GM23338 (cell line): ENCODE measurements at places on chromosomes 3 and 15. TPM values are rescaled to one million over a fixed set of nuclear protein-coding genes. Genes with fewer than 3 reads are reported as not detected.

DNA sequence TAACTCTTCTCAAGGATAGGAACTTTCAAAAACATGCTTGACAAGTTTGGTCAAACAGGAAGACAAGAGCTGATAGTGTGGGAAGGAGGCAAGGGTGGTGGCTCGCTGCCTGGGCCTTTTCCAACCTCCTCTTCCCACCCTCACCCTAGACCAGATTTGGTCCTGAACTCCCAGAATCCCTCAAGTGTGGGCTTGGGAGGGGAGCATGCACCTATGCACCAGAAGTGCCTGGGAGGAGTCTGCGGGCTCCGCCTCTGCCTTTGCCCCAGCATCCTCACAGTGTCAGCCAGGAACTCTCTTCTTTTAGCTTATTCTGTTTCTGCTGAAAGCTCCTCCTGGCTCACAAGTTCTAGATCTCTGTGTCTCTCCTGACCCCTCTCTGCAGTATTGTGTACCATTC, 126.2 kb upstream of the MRPS22 start:
- no peaks in the 10 kb centered on the region for H3K36me3 ChIP-seq
- no peak overlapping the region for H3K4me3 ChIP-seq
- no peak for DNase-seq
- H3K4me1 ChIP-seq, result no peaks in the 10 kb centered on the region
- H3K27ac ChIP-seq, result no peak overlapping the region
- H3K27me3 ChIP-seq, result no peaks in the 10 kb centered on the region

HIGD2B gene
- not detected in 2 replicates for total RNA-seq

DNA sequence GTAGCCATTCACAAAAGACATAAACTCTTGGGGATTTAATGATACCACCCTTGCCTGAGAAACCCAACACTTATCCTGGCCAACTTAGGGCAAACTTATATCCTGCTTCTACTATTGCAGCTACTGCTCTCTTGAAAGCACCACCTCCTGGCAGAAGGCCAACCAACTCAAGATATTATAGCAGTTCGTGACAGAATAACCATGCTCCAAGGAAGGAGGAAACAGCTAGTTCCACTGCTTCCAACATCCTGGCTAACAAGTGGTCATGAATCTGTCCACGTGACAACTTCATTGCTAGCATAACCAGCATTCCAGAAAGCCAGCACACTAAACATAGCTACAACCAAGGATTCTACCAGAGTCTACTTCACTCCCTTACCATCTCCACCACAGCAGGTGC, 1037.5 kb downstream of the TBL1XR1 start:
- peaks cover 5% of the 10 kb centered on the region; the same call in 1 of the 2 replicates for H3K36me3 ChIP-seq
- H3K4me3 ChIP-seq, result no peak overlapping the region
- no peak overlapping the region for H3K27ac ChIP-seq

DAZL gene
- 5.3 and 5.9 TPM in 2 replicates for total RNA-seq

NOX5 gene
- 0.03 TPM in 1 of 2 replicates, not detected in the other for total RNA-seq

- H3K27me3 ChIP-seq, result peaks cover 23% of the 10 kb centered on the region; the same call in 1 of the 2 replicates
- H3K4me1 ChIP-seq, result peaks cover 3% of the 10 kb centered on the region; the same call in 1 of the 2 replicates
- no peaks in the 10 kb centered on the region for H3K36me3 ChIP-seq
- H3K4me3 ChIP-seq, result no peak overlapping the region
Observed at GRCh38 chr15:89462198-89462912, 34.0 kb downstream of the RHCG start.

- H3K27ac ChIP-seq, result no peak overlapping the region
- H3K27me3 ChIP-seq, result no peaks in the 10 kb centered on the region
- DNase-seq, result no peak
- H3K4me3 ChIP-seq, result no peak overlapping the region
- H3K36me3 ChIP-seq, result no peaks in the 10 kb centered on the region
Observed at GRCh38 chr3:183586477-183586876, 31.0 kb upstream of the KLHL6 start.

DNA sequence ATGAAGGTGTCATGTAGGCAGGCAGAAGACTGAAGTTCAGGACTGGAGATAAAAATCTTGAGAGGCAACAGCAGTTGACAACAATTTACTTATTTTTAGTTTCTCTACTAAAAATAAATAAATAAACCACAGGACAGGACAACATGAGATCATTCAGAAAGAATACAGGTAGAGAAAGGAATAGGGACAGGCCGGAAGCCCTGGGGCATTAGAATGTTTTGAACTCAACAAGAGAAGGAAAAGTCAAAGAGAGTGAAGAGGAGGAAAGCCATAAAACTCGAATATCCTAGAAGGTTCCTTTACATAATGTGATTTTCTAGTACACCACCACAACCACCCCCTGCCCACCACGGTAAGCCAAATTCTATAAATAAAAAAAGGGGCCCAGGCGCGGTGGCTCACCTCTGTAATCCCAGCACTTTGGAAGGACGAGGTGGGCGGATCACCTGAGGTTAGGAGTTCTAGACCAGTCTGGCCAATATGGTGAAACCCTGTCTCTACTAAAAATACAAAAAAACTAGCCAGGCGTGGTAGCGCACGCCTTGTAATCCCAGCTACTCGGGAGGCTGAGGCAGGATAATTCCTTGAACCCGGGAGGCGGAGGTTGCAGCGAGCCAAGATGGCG, 4.7 kb downstream of the PIK3CB start:
- no peak for DNase-seq
- H3K4me1 ChIP-seq, result peaks cover 10% of the 10 kb centered on the region
- no peaks in the 10 kb centered on the region for H3K36me3 ChIP-seq

- peak; percentile 68 for DNase-seq
- peaks cover 18% of the 10 kb centered on the region for H3K4me1 ChIP-seq
- no peaks in the 10 kb centered on the region for H3K36me3 ChIP-seq
Observed at GRCh38 chr15:40567111-40567510, 2.0 kb upstream of the RPUSD2 start.

HCN4 gene
- total RNA-seq, result 10.1 and 10.6 TPM in 2 replicates

DNA sequence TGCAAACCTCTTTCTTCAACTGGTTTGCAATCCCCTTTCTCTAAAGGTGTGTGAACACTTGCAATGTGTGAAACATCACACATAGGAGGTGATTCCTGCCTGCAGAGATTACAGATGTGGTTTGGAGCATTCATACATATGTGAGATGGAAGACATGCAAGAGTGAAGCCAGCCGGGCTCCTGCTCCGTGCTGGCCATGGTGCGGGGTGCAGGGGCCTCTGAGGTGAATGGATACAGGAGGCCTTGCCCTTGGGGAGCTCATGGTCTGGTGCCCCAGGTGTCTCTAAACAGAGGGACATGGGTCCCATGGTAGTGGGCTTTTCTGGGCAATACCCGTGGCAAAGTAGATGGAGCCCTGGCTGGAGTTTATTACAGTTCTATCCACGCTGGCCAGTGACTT, 6.0 kb downstream of the SLC6A11 start:
- H3K36me3 ChIP-seq, result no peaks in the 10 kb centered on the region; the same call in 1 of the 2 replicates
- peaks cover 9% of the 10 kb centered on the region for H3K27me3 ChIP-seq
- no peak for DNase-seq
- no peaks in the 10 kb centered on the region for H3K4me1 ChIP-seq
- H3K27ac ChIP-seq, result no peak overlapping the region
